ENCODE measurements at places on chromosomes 11 and 22.

- no peak for DNase-seq
These were observed 41.3 kb upstream of the VPREB1 start for GRCh38 chr22:22203048-22203971.

DNA sequence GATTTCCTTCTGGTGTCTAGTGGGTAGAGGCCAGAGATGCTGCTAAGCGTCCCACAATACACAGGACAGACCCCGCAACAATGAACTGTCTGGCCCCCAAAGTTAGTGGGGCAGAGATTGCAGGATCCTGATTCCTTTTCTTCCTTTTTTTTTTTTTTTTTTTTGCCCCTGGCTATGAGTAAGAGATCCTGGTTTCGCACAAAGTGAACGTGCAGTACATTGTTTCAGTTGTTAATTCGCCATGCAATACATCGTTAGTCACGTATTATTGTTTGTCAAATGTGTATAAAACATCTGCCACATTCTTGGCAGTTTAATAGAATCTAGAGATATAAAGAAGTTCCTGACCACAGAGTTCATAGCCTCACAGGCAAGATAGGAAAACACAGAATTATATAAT is 20.2 kb downstream of the ST3GAL4 start:
- DNase-seq = peak; percentile 84

DNA sequence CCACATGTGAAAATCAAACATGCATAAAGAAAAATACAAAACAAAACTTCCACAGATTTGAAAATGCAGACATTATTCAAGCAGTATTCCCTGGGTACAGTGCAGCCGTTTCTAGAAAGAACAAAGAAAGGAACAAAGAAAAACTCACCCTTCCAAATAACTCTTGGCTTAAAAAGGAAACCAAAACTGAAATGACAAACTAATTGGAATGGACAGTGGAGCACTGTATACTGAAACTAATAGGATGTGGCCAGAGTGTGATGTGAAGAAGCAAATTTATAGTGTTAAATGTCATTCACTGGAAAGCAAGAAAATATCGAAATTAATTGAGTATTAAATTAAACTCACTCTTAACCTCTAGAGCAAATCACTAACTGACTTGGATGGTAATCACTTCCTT is 55.4 kb downstream of the QSER1 start:
- DNase-seq = no peak

DNA sequence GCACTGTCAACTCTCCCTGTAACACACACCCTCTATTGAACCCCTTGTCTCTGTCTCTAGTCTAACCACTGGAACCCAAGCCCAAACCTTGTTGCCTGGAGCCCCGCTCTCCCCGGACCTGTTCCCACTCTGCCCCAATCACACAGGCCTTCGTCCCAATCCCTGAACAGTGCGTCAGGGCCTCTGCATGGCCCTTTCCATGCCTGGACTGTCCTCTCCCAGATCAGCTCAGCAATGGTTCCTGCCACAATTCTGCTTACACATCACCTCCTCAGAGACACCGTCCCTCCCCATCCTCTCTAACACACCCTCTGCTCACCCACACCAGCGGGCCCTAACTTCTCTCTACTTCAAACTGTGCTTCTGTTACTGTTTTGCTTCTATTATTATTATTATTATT is 1.5 kb downstream of the TREH start:
- DNase-seq = no peak

DNA sequence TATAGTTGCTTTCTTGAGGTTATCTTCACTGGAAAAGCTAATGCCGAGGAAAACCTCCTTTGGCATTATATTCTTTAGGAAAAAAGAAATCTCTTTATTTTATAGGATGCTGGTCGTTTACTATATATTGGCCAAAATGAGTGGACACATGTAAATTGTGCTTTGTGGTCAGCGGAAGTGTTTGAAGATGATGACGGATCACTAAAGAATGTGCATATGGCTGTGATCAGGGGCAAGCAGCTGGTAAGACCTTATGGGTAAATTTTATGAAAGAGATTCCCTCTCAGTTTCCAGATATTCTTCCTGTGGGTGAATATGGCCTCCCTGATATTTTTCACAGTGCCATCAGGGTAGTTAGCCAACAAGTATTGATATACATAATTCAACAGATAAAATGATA is 29.4 kb upstream of the TTC36 start:
- peak; percentile 19 for DNase-seq

DNA sequence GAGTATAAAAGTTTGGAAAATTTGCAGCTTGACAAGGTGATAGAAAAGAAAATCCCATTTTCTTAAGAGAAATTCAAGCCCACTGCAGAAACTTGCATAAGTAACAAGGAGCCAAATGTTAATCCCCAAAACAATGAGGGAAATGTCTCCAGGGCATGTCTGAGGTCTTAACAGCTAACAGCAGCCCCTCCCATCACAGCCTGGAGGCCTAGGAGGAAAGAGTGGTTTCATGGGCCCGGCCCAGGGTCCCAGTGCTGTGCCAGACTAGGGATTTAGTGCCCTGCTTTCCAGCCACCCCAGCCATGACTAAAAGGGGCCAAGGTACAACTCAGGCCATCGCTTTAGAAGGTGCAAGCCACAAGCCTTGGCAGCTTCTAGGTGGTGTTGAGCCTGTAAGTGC is 123.7 kb upstream of the TRPC6 start:
- no peak for DNase-seq

- DNase-seq = no peak
These were observed 4.3 kb upstream of the FLI1 start for GRCh38 chr11:128689591-128689947.

DNA sequence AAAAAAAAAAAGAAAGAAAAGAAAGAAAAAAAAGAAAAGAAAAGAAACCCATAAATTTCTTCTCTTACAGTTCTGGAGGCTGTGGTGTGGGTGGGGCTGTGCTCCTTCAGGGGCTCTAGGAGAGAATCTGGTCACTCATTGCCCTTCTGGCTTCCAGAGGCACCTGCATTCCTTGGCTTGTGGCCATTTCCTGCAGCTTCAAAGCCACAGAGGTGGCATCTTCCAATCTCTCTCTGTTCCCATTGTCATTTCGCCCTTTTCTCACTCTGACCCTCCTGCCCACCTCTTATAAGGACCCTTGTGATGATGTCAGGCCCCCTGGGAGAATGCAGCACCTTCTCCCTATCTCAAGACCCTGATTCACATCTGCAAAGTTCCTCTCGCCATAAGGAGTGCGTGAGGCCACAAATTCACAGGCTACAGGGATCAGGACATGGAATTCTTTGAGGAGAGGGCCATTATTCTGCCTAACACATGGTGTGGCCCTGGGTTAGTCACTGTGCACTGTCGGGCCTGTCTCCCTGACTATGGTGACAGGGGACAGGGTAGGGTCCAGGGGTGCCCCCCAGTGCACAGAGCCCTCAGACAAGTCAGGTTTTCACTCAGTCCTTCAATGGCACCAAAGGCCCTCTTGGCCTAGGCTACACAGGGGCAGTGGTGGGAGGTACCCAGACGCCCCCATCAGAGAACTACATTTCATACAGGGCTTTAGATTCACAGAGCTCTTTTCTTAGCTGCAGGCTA is 38.6 kb upstream of the PRR5 start:
- no peak for DNase-seq

- DNase-seq = no peak
These were observed 214.2 kb downstream of the LARGE1 start for GRCh38 chr22:33706100-33706499.

- DNase-seq = no peak
These were observed 42.0 kb downstream of the CDKN1C start for GRCh38 chr11:2843551-2843950.

- peak; percentile 87 for DNase-seq
These were observed 49.1 kb downstream of the MICAL2 start for GRCh38 chr11:12159351-12160099.

DNA sequence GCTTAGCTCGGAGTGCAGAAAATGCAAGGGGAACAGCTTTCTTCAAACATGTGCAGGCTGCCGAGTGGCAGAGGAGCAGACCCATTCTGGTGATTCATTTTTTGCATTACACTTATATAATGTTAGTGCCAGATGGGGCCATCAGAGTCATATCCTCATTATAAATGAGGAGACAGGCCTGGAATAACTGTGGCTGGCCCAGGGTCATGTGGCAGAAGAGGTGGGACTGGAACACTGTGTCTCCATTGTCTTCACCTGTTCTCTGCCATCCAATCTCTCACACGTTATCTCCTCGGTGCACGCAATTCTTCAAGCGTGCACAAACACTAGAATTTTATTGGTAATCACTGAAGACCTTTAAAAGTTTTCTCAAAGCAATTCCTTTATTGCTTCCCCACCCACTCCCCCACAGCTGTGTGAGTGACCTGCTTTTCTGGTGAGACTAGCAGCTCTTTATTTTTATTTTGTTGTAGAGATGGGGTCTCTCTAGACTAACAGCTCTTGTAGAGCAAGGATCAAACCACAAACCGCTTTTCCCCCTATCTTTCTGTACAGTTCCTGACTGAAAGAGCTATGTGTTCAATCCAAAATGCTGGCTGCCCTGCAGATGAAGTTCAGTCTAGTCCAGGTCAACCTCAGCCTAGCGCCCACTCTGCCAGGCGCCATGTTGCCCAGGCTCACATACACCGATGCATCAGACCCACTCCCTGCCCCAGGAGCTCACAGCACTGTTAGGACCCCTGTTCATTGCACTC is 75.3 kb downstream of the ST3GAL4 start:
- no peak for DNase-seq

GRCh38 chr11:128361451-128362020 is 225.8 kb downstream of the ETS1 start:
- peak; percentile 54 for DNase-seq

GRCh38 chr11:87398931-87399330 is 361.2 kb downstream of the TMEM135 start:
- DNase-seq = no peak

DNA sequence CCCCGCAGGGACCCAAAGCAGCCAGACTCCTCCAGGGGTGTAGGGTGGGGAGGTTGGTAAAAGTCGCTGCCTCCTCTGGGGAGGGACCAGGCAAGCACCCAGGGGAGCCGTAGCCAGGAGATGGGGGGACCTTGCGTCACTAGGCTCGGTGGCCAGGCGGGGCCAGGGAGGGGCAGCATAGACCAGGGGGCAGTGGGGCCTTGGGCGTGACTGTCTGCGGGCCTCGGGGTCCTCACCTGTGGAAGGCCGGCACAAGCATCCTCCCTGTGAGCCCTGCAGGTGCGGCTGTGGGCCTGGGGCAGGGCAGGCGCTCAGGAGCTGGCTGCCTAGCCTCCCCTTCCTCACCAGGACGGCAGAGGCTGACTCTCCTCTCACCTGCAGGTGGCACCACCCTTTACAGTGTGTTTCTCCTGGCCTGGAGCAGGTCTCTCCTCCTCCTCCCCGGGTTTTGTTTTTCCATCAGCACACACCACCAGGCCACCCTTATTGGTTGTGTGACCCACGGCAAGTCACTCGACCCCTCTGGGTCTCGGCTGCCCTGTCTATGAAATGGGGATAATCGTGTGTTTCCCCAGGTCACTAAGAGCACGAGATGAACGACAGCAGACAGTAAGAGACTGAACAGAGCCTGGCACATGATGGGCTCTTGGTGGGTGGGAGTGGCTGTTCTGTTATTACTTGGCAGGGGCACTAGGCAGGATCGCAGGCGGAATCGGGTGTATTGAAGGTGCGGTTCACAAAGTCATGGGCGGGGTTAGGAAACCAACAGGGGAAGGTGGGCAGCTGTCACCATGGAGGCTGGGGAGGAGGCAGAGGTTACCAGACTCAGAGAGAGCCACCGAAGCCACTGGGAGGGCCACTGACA is 52.7 kb downstream of the FLRT1 start:
- no peak for DNase-seq

- no peak for DNase-seq
These were observed 111.1 kb downstream of the MYO18B start for GRCh38 chr22:25853078-25853477.

GRCh38 chr11:134500621-134501020 is 88.6 kb upstream of the B3GAT1 start:
- no peak for DNase-seq

Data from cardiac fibroblast (primary cell).